Activated CD8-positive, alpha-beta T cell treated with anti-CD3 and anti-CD28 coated beads, Interleukin-2, amount 10 ng/mL, durations not matched to agents 7 days and 5 days (primary cell): ENCODE measurements at places on chromosomes 3 and 15.

GRCh38 chr15:61115241-61115640, 113.9 kb downstream of the RORA start:
- DNase-seq, result no peak

DNA sequence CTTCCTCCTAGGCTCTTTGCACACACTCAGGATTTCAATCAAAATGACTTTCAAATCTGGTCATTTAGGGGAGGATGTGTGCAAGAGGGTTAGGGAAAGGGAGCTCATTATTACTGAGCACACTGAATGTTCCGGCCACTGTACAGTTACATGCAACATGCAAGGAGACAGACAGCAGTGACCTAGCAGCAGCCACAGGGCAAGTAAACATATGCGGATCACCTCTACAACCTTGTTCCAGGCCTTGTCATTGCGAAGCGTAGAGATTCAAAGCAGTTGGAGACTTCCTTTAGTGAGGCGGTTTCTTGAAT, 837.6 kb downstream of the AGBL1 start:
- DNase-seq, result no peak

- DNase-seq, result no peak
Observed at GRCh38 chr15:90489944-90490343, 39.8 kb upstream of the CRTC3 start.

DNA sequence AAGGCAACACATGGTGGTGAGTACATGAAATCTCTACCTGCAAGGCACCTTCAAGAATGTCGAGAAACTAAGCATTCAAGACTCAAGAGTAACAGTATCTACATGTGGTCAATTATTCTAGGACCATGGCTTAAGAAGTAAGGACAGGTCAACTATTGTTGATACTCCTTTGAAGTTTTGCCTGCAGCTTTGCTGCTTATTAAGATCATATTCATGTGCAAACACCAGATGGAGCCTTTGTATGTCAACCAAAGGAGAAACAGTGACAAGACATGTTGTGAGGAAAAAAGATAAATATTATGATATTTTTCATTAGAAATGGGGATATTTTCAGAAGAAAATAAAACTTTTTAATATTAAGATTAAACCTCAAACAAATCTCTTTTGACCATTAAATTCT, 52.3 kb upstream of the FGF7 start:
- no peak for DNase-seq

DNA sequence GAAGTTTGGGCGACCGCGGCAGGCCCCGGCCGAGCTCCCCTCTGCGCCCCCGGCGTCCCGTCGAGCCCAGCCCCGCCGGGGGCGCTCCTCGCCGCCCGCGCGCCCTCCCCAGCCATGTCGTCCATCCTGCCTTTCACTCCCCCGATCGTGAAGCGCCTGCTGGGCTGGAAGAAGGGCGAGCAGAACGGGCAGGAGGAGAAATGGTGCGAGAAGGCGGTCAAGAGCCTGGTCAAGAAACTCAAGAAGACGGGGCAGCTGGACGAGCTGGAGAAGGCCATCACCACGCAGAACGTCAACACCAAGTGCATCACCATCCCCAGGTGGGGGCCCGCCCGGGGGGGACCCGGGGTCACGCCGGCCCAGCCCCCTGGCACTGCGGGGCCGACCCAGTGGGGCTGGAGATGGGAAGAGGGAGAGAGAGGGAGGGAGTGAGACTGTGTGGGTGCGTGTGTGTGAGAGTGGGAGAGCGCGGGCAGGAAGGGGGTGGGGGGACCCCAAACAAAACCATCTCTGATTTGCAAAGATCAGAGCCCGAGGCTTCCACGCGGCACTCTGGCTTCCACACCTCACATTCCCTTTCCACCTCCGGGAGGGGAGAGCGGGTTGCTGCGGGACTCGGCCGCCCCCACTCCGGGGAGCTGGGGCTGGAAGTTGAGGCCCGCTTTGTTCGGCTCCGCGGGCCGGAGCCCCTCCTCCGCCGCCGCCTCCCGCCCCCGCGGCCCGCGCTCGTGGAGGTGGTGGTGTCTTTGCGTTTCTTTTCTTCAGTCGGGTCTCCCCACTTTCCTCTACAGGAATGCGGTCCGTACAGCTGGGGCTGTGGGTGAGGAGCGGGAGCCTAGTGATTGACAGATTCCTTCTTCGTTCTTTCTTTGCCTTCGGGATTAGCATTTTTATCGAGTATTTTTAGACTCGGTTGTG, 898 bp downstream of the SMAD3 start:
- no peak for DNase-seq

- no peak for DNase-seq
Observed at GRCh38 chr3:28188686-28189085, 52.7 kb upstream of the CMC1 start.

DNA sequence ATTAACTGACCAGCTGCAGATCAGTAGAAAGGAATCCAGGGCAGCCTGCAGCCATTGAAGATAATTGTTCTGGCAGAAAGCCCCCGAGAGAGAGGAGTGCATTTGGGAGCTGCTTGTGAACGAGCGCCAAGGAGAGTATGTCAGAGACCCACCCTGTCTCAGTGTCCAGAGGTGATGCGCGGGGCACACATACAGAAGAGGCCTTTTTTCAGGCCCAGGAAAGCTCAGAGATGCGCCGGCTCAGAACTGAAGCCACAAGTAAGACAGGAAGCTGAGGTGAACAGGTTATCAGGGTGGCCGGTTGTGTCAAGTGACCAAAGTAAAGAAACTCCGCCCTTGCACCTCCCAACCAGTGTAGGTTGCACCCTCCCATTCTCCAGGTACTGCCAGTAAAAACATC, 59.8 kb upstream of the HEG1 start:
- peak; percentile 32 for DNase-seq

- DNase-seq, result no peak
Observed at GRCh38 chr15:25733036-25733855, 129.9 kb downstream of the ATP10A start.

DNA sequence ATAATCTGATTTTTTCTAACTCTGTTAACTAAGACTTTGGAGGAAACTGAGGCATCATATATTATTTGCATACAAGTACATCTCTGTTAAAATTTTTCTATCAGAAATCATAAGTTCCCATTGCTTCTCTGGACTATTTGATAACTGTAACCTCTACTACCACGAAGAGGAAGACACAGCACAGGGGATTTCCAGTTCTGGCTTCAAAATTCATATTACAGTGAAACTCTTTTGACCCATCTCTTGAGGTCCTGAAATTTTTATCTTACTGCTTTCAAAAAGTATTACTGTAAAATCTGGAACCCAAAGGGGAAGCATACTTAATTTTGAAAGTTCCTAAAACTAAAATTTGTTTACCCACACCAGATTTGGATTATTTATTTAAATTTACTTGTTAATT, 4.2 kb downstream of the PLSCR1 start:
- no peak for DNase-seq

GRCh38 chr3:122023335-122023910, 1.4 kb upstream of the ILDR1 start:
- no peak for DNase-seq

- DNase-seq, result no peak
Observed at GRCh38 chr3:42654331-42655201, 1.1 kb downstream of the ZBTB47 start.

- no peak for DNase-seq
Observed at GRCh38 chr3:100214574-100214964, 46.2 kb upstream of the TBC1D23 start.

DNA sequence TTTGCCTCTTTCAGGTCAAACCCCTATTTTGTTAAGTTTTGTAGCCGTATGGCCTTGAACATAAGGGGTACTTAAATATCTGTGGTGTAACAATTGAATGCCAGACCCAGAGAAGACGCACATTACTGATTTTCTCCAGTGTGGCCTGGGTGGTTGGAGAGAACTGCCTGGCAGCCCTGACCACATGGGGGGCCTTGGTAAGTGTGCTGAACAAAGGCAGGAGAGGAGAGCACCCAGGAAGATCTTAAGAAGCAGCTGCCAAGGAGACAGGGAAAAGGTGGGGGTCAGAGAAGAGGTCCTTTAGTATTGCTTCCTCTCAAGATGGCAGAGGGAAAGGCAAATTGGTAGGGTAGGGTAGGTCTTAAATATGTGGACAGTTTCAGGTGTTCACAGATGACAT, 35.7 kb downstream of the TRANK1 start:
- no peak for DNase-seq

DNA sequence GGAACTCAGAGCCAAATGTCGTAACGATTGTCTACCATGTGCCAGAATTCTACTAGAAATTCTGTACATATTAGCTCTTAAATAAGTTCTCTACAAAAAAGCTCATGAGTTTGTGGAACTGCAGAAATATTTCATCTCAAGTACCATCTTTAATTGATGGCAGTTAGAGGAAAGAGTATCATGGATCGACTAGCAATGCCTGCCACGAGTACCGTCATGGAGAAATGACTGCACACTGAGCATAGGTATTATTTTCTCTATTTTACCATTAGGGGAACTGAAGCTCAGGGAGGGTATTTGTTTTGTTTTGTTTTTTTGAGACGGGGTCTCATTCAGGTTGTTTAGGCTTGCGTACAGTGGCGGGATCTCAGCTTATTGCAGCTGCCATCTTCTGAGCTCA, 2.8 kb downstream of the RPUSD3 start:
- DNase-seq, result no peak

DNA sequence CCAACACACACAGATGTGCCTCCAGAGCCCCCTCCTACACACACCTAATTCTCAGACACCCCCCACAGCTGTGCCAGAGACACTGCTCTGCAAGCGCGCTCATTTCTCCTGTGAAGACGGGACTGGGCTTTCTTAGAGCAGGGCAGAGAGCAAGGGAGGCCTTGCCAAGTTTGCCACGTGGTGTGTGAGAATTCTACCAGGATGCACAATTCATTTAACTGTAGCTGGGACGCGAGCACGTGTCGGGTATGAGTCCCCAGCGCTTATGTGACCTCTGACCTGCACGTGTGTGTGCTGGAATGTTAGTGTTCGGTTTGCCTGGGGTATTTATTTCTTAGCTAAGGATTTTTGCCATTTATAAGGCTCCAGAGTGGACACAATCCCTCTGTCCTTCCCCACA, 37.0 kb downstream of the FEM1B start:
- no peak for DNase-seq

- peak; percentile 49 for DNase-seq
Observed at GRCh38 chr3:161273589-161274218, 52.6 kb downstream of the NMD3 start.

DNA sequence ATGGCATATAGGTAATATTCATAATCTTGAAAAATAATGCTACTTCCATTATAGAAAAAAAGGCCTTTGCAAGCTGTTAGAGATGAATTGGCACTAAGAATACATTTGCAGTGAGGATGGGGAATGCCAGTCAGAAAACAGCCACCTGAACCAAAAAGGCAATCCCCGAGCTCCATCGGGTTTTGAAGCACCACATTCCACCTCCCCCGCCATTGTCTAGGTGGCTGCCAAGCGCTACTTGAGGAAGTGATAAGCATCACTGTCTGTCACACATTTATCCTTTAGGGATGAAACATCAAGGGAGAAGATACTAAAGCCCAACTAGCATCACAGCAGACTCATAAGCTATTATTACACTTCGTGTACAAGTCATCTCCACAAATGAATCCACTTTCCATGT, 112.8 kb downstream of the OSBPL10 start:
- DNase-seq, result no peak

DNA sequence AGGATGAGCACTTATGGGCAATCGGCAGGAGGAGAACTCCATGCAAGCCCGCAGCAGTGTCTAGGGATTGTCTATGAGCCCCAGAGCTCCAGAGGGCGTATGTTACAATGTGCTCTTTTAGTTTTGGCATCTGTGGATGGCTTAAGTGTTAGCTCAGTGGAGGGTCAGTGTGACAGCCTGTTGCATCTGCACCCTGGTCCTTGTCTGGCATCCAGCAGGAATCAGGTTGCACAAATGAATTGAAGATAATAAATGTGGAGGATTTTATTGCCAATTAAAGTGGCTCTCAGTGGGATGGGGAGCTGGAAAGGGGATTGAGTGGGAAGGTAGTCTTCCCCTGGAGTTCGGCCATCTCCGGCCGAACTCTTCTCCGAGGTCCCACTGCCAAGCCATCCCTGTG, 11.8 kb upstream of the PRICKLE2 start:
- DNase-seq, result no peak

- no peak for DNase-seq
Observed at GRCh38 chr3:58429657-58430056, 4.0 kb downstream of the PDHB start.

- no peak for DNase-seq
Observed at GRCh38 chr3:24518990-24519367, 24.3 kb upstream of the THRB start.

DNA sequence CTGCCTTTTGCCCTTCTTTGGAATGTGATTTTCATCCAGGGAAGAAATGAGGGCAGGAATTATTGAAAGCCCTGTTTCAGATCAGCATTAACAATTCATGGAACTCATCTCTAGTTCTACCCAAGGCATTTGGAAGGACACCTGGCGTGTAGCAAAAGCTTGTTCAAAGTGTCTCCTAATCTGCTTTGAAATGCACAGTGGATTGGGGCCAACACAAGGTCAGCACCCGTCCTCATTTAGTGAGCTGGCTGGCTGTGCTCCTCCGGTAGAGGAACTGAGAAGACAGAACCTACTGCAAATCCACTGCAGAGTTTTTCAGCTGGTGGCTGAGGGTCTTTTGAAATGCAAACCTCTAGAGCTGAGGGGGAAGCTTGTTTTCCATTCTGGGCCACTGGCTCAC, 141.6 kb upstream of the STT3B start:
- DNase-seq, result no peak

GRCh38 chr15:90407871-90408317, 19.9 kb downstream of the IQGAP1 start:
- peak; percentile 69 for DNase-seq

- DNase-seq, result no peak
Observed at GRCh38 chr3:132445817-132446216, 28.5 kb downstream of the DNAJC13 start.

- no peak for DNase-seq
Observed at GRCh38 chr3:71433631-71434030, 149.9 kb downstream of the FOXP1 start.

DNA sequence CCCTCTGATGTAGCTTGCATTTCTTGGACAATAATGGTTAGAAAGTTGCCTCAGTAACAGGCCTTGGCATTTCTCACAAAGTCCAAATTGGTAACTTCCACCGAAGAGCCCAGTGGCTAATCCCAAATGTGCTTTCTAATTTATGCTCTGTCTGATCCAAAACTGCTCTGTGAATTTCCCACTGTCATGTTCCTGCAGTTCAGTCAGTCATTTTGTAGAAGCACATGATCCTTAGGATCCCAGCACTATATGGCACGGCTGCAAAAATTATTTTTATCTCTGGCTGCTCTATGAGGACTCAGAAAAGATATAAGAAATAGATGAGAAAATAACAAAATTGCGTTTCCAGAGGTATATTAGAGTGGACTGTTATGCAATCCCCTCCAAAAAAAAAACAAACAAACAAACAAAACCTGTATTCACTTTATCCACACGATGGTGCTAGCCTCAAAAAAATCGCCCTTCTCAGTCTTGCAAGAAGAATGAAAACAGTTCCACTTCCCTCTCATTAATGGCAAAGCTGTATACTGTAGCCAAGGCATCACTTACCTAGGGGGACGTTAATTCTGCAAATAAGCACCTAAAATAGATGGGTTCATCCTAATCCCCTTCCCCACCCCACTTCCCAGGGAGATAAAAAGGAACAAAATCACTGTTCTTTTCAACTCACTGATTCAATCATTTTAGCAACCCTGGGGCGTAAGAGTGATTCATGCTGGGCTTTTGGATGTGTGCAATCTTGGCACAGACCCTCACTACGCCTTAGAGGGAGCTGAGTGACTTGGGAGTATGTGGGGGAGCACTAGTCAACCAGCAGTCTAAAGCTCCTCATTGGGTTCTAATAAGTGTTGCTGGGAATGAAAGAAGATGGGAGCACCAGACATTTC, 61.3 kb downstream of the TMCO5A start:
- peak; percentile 33 for DNase-seq

GRCh38 chr3:122146466-122146865, 37.0 kb upstream of the CASR start:
- DNase-seq, result peak; percentile 31
